ENCODE measurements at places on chromosomes 11 and 22. TPM values are rescaled to one million over a fixed set of nuclear protein-coding genes. Genes with fewer than 3 reads are reported as not detected.

The F2 gene
- total RNA-seq, result not detected

The TMPRSS13 gene
- 1.3 TPM for total RNA-seq

The EMID1 gene
- total RNA-seq, result 3.5 TPM

The OR5A2 gene
- total RNA-seq, result not detected

The HRAS gene
- 22.0 TPM for total RNA-seq

The ART1 gene
- total RNA-seq, result not detected

The ANO9 gene
- 57.4 TPM for total RNA-seq

The GRIK4 gene
- total RNA-seq, result not detected

The SMIM35 gene
- total RNA-seq, result not detected

The LTBP3 gene
- 46.3 TPM for total RNA-seq

The CCDC73 gene
- not detected for total RNA-seq

The DGAT2 gene
- total RNA-seq, result 0.39 TPM

The GSTT2B gene
- total RNA-seq, result 0.39 TPM

The SNX32 gene
- 5.5 TPM for total RNA-seq

The PRG3 gene
- total RNA-seq, result not detected

The KRTAP5-9 gene
- total RNA-seq, result not detected

The GPHA2 gene
- not detected for total RNA-seq

The TRIM51 gene
- not detected for total RNA-seq

The MOGAT2 gene
- total RNA-seq, result not detected

The NXPE1 gene
- not detected for total RNA-seq

The DUSP8 gene
- 1.5 TPM for total RNA-seq

The CTSF gene
- 11.1 TPM for total RNA-seq

The SCGB1A1 gene
- not detected for total RNA-seq

The C11orf97 gene
- total RNA-seq, result not detected

The OR52A5 gene
- total RNA-seq, result not detected

The CDC42EP1 gene
- 14.9 TPM for total RNA-seq

The SCO2 gene
- 2.4 TPM for total RNA-seq

The LINC01488 gene
- total RNA-seq, result not detected

The PTPMT1 gene
- total RNA-seq, result 79.4 TPM

The DEAF1 gene
- total RNA-seq, result 16.4 TPM

The GCAT gene
- 29.3 TPM for total RNA-seq

The FGF3 gene
- total RNA-seq, result not detected

The DBX1 gene
- total RNA-seq, result not detected

Data from placental epithelial cell (primary cell).